Stimulated activated effector memory CD8-positive, alpha-beta T cell treated with anti-CD3 and anti-CD28 coated beads, Interleukin-12 subunit alpha, Interleukin-12 subunit beta, amount 100 ng/mL, for 72 hours (primary cell): ENCODE measurements at places on chromosomes 6 and 20.

- DNase-seq, result no peak
Measured at GRCh38 chr20:34896086-34896621, 19.7 kb downstream of the ACSS2 start.

- peak; percentile 81 for DNase-seq
Measured at GRCh38 chr6:37029249-37029971, 24.0 kb downstream of the FGD2 start.

GRCh38 chr6:43630980-43631619 lies 2.0 kb upstream of the GTPBP2 start:
- no peak for DNase-seq

DNA sequence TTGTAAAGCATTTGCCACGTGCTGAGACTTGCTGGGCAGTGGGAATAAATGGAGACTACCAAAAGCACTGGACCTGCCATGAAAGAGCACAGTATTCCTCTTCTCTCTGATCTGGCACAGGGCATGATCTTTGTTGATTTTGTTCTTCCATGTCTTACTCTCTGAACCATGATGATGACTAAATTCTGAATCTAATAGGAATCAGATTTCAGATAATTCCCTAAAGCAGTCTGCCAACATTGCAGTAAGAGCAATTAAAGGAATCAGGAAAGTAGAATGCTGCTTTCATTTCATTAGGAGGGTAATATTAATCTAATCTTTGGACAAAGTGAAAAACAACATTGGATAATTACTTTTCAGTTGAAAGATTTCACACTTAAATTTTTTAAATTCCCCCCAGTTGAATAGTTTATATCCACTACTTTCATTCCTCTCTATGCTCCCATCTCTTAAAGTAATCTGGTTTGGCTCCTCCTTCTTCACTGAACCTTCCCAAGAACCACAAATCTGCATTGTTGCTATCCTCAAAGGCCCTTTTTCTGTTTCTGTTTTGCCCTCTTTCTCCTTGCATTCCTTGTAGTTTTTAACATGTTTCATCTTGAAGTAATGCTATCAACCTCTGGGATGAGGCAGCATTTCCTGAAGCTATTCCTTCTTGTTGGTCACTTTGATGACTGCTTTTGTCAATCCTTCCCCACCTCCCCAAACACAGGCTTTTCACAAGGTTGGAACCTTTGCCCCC lies 243.2 kb upstream of the TENT5A start:
- no peak for DNase-seq

DNA sequence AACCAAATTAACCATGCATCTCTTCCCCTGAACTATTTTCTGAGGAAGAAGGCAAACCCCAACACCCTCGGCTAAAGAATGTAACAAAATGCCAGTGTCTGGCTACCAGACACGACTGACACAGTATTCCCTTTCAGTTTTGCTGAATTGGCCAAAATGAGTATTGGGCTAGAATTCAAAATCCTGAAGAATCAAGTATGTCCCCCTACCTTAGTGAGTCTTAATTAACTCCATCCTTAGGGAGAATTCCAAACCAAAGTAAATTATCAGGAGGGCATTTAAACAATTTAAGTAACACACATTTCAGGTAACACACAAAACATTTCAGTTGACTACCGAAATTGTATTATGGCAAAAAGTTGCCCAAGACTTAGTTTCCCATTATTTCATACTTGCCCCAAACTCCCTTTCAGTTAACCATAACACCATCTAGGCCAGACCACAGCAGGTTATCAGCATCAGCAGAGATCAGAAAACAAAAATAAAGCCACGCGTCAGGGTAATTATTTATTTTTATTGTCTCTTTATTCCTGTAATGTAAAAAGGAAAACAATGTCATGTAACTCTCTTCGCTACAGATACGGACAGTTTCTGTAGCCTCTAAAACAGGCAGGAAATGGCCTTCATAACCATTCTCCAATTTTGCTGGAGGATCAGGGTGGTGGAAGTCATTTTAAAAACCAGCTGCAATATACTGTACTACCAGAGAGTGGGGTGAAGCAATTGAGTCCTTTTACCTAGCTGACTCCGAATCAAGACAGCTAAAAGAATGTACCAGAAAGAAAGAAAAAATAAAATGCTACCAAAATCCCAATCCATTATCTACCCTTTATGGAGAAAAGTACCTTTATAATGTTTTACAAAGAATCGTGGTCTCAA lies 1.9 kb downstream of the SNX5 start:
- DNase-seq, result no peak

- DNase-seq, result no peak
Measured at GRCh38 chr6:112951829-112952228, 604.7 kb downstream of the RFPL4B start.

- DNase-seq, result no peak
Measured at GRCh38 chr6:14423955-14424354, 306.4 kb downstream of the CD83 start.

- DNase-seq, result no peak
Measured at GRCh38 chr6:16257999-16258708, 19.8 kb downstream of the GMPR start.

GRCh38 chr6:90658497-90658896 lies 71.6 kb upstream of the MAP3K7 start:
- no peak for DNase-seq

DNA sequence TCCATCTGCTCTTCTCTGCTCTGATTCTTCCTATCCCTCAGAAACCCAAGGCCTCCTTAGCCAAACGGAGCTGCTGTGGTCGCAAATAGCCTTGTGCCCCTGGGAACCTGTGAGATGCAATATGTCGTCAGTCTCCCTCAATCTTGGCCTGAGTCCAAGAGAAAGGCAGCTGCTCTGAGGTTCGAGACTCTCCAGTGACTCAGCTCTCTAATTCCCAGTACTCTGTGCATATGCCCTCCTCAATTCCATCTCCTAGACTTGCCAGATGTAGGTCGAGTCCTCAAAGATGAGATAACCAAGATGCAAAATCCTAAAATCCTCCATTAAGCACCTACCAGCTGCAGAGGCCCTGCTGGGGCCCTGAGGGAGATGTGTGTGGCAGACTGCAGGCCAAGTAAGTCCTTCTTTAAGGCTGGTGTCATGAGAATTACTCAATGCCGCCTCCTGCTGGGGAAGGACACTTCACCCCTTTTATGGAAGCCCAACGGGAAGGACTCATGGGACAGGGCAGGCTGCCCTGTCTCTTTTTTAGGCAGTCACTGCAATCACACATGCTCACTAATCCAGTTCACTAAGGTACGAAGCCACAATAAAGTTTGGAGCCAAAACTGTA lies 28.5 kb downstream of the C6orf15 start:
- peak; percentile 63 for DNase-seq

DNA sequence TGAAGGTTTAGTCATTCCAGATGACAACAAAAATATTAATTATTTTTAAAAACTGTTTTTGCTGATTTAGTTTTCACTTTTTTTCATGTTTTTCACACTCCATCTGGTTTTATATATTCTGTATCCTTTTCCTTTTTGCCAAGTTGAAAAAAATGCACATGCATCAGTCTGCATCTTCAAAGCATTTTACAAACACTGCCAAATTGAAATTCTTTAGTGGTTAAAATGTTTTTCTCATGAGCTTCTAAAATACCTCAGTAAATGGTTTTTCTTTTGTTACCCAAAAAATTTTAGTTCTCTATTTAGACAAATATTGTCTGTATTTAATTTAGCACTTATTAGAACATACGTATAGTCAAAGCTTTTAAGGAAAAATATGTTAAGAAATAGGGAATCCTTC lies 386.9 kb upstream of the HSF2 start:
- no peak for DNase-seq

GRCh38 chr6:106141441-106142237 lies 55.5 kb downstream of the PRDM1 start:
- DNase-seq, result peak; percentile 72

GRCh38 chr20:10940941-10941340 lies 267.1 kb upstream of the JAG1 start:
- DNase-seq, result no peak

DNA sequence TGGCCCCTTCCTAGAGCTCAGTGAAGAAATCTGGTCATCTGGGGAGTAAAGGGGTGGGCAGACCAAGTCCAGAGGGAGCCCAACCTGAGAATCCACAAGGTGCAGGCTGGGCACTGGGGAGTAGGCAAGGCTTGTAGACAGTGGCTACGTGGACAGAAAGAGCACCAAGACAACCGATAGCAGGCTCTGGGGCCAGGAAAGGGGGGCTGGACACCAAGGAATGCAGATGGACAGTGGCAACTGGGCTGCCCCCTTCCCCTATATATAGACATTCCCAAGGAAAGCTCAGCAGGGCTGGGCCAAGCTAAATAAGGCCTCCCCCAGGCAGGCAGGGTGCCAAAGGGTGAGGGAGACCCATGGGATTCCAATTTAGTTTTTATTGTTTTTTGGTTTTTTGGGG lies 1.5 kb upstream of the TNNC2 start:
- DNase-seq, result no peak

- no peak for DNase-seq
Measured at GRCh38 chr20:51003753-51004152, 19.2 kb downstream of the KCNG1 start.

GRCh38 chr6:837380-837779 lies 144.4 kb upstream of the EXOC2 start:
- DNase-seq, result no peak

GRCh38 chr6:25832307-25832662 lies 433 bp upstream of the SLC17A1 start:
- DNase-seq, result no peak

GRCh38 chr20:18031888-18032509 lies 25.7 kb downstream of the OVOL2 start:
- DNase-seq, result no peak

DNA sequence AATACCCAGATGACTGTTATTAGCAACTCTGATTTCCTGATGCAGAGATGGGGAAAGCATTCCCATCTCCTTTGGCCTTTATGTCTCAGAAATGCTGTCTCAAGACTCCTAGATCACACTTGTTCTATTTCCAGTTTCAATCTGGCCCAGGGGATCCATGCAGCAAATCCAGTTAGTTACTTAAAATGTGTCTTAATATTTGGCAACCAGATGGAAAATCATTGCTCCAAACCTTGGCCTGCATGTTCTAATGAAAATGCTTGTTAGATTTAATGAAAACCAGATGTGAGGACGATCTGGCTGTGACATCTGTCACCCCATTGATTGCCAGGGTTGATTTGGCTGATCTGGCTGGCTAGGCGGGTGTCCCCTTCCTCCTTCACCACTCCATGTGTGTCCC lies 125.2 kb downstream of the TSHZ2 start:
- DNase-seq, result no peak

- no peak for DNase-seq
Measured at GRCh38 chr20:48380661-48381060, 447.1 kb downstream of the PREX1 start.

DNA sequence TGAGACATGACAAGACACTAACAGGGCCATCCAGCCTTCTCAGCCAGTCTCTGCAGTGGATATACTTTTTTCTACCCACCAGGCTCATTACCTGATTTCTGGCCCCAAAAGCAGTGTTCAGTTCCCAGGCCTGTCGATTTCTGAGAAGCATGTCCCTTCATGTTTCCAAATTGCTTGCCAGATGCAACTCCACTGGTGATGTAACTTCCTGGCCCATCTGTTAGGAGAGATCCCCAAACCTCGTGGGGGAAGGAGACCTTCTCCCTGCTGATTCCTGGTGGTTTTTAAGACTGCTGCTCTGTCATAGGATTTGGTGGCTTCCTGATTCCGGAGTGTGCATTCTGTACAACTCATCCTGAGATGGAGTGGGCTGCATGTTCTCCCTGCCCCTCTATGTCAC lies 31.6 kb upstream of the MRPS10 start:
- no peak for DNase-seq

- DNase-seq, result no peak
Measured at GRCh38 chr20:112396-112795, 24.9 kb downstream of the DEFB125 start.

DNA sequence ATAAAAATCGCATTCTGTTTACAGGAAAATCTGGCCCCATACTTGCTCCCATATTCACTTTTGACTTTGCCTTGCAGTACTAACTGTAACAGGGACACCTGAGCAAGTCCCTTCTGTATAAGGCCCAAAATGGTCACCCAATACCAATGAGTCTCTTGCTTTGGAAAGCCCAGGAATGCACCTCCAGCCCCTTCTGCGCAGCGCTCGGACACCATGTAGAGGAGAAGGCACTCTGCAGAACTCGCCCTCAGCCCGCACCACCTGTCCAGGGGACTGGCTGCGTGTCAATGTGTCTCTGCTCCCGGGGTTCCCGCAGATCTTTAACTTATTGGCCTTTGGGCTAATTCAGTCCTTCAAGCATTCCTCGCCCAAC lies 746 bp upstream of the PRND start:
- DNase-seq, result no peak

- DNase-seq, result no peak
Measured at GRCh38 chr6:54291738-54292137, 16.5 kb upstream of the TINAG start.

GRCh38 chr20:13318871-13319521 lies 97.9 kb downstream of the ISM1 start:
- DNase-seq, result no peak

DNA sequence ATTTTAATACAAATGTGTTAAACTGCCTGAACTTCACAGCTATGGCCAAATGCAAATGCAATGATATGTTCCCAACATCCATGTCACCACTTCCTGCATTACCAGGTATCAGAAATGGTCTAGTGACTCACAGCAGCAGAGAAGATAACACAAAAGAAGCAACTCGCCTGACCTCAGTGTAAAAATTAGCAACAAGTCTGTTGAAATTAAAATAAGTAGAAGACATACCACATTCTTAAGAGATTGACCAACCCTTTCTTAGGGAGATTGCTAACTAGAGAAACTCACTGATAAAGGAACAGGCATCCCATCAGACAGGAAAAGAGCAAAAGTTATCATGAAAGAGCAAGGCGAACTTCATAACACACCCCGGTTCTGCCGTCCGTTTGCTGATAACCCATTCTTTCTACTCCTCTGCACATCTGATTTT lies 45.1 kb downstream of the RNASET2 start:
- no peak for DNase-seq

DNA sequence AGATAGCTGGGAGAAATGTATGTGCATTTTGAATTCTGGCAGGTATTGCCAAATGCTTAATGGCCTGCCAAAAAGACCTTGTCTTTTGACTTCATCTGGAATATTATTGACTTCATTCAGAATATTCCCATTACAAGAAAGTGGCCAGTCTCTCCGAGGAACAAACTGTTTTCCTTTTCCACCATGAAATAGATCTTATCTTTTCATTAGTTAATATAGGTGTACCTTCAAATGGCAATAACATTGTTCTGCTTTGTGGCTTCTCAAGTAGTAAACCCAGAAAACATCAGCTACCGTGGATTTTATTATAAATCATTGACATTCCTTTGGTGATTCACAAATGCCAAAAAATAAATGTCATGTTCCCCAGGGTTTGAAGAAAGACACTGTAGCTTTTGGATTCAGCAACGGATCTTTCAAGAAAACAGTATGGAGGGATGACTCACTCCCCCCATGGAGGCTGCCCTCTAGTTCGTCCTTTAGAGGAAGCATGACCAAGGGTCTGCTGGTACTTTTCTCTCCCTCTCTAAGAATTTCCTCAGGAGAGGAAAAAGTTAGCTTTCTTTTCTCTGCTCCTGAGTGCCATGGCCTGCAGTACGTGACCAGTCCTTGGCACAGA lies 1.1 kb upstream of the RNF182 start:
- no peak for DNase-seq
